ENCODE measurements at places on chromosomes 16 and 17. TPM values are rescaled to one million over a fixed set of nuclear protein-coding genes. Genes with fewer than 3 reads are reported as not detected.

The AOC2 gene
- total RNA-seq: 1.7 TPM

The ORC6 gene
- 1.8 TPM for total RNA-seq

The ANKRD40CL gene
- not detected for total RNA-seq

GRCh38 chr16:56199164-56199563 lies 7.9 kb downstream of the GNAO1 start:
- no peaks in the 10 kb centered on the region for H3K27me3 ChIP-seq
- no peak for DNase-seq
- H3K4me1 ChIP-seq: peaks cover 5% of the 10 kb centered on the region
- H3K27ac ChIP-seq: no peak overlapping the region
- no peaks in the 10 kb centered on the region for H3K36me3 ChIP-seq

- H3K4me3 ChIP-seq: no peak overlapping the region
- H3K36me3 ChIP-seq: no peaks in the 10 kb centered on the region
Measured at GRCh38 chr17:76197911-76198310, 42.4 kb downstream of the RNF157 start.

DNA sequence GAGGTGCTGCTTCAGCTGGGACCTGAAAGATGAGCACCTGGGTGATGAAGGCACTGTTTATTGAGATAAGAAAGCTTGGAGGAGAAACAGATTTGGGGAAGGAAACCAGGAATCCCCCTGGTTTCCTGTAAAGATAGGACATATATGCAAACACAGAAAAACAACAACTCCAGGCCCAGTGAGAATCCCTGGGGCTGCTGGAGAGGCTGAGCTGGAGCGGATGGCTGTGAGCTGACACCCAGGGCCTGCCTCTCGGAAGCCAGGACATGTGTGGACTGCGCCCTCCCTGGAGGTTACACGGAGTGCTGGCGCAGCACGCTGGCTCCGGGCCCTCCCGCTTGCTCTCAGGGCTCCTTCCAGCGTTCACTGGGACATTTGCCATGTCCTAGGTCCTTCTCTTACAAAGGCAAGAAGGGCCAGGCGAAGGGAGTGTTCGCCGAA lies 57.5 kb downstream of the CYB5B start:
- H3K27me3 ChIP-seq: no peaks in the 10 kb centered on the region
- no peaks in the 10 kb centered on the region for H3K36me3 ChIP-seq
- peak overlapping the region; percentile 95 for H3K27ac ChIP-seq

GRCh38 chr16:87133112-87133850 lies 183.9 kb downstream of the C16orf95 start:
- no peaks in the 10 kb centered on the region for H3K4me1 ChIP-seq
- DNase-seq: no peak
- H3K27me3 ChIP-seq: no peaks in the 10 kb centered on the region
- no peak overlapping the region for H3K4me3 ChIP-seq
- H3K36me3 ChIP-seq: no peaks in the 10 kb centered on the region
- no peak overlapping the region for H3K27ac ChIP-seq

The KRTAP4-4 gene
- total RNA-seq: not detected

DNA sequence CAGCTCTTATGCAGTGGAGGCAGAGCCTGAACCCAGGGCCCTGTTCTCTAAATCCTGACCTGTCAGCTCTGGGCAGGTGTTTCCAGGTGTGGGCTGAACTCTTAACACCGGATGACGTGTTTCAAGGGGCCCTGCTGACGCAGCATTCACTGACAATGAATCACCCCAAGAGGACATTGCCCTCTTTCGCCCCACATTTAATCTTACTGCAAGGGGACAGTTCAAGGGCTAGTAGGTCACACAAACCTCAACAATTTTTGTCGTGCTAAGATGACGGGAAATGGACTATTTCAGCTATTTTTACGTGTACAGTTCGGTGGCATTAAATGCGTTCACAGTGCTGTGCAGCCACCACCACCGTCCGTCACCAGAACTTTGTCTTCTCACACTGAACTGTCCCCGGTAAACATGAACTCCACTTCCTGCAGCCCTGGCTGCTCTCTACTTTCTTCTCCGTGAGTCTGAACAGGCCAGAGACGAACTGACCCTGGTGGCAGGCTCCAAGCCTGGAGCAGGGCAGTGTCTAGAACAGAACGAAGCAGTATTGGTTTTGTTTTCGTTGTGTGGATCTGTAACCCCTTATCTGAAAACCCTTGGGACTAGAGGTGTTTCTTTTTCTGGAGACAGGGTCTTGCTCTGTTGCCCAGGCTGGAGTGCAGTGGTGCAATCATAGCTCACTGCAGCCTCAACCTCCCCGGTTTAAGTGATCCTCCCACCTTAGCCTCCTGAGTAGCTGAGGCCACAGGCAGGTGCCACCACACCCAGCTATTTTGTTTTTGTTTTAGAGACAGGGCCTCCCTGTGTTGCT lies 88.4 kb upstream of the CIBAR2 start:
- H3K27ac ChIP-seq: no peak overlapping the region
- H3K4me3 ChIP-seq: no peak overlapping the region
- H3K27me3 ChIP-seq: no peaks in the 10 kb centered on the region

DNA sequence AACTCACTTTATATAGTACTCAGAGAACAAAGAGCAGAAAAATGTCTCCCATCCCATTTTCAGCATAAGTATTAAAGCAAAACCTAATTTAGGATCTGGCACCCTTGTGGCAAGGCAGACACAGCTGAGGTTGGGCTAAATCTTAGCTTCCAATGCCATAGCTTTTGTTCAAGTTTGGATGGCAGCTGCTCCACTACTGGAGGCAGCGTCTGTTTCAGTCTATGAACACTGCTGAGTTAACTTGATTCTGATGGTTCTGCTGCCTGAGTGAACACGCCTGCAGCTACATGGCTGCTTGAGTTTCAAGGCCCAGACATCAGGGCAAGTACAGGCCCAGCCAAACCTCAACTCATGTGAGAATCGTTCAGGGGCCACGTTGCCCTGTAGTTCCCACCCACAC lies 178.2 kb upstream of the RPH3AL start:
- H3K27me3 ChIP-seq: no peaks in the 10 kb centered on the region
- no peak overlapping the region for H3K4me3 ChIP-seq
- H3K4me1 ChIP-seq: no peaks in the 10 kb centered on the region
- H3K27ac ChIP-seq: no peak overlapping the region
- DNase-seq: no peak

- peak overlapping the region; percentile 89 for H3K27ac ChIP-seq
- no peaks in the 10 kb centered on the region for H3K27me3 ChIP-seq
- DNase-seq: peak; percentile 79
Measured at GRCh38 chr17:70168044-70168976, 1.0 kb upstream of the KCNJ2 start.

DNA sequence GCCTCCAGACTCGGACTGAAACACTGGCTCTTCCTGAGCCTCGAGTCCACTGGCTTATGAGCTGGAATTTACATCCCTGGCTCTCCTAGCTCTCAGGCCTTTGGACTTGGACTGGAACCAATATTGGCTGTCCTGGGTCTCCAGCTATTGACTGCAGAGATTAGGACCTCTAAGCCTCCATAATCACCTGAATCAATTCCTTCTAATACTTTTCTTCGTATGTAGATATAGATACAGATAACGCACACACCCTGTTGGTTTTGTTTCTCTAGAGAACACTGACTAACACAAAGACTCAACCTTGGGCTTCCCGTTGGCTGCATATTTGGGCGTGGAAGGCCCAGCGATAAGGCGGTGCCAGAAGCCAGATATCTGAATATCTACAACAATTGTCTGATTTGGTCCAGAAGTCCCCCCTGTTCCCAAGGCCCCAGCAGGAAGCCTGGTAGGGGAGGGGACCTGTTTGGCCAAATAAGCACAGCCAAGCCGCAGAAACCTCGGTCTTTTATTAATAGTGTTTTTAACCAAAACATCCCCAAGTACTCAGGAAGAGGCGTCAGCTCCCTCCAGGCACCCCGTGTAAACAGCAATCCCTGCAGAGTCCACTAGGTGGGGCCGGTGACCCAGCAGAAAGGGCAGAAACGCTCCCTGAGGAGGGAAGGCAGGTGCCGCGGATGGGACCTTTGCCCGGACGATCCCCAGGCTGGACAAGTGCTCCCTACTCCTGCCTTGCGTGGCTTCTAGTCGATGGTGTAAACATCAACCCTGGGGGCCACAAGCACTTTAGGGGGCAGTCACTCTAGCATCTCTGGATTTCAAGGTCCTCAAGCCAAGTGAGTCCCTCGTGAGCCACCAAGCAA lies 57.0 kb downstream of the ABR start:
- no peak overlapping the region for H3K27ac ChIP-seq
- no peaks in the 10 kb centered on the region for H3K36me3 ChIP-seq
- peak; percentile 74 for DNase-seq

The RGS11 gene
- 2.6 TPM for total RNA-seq

The KRT17 gene
- 0.56 TPM for total RNA-seq

DNA sequence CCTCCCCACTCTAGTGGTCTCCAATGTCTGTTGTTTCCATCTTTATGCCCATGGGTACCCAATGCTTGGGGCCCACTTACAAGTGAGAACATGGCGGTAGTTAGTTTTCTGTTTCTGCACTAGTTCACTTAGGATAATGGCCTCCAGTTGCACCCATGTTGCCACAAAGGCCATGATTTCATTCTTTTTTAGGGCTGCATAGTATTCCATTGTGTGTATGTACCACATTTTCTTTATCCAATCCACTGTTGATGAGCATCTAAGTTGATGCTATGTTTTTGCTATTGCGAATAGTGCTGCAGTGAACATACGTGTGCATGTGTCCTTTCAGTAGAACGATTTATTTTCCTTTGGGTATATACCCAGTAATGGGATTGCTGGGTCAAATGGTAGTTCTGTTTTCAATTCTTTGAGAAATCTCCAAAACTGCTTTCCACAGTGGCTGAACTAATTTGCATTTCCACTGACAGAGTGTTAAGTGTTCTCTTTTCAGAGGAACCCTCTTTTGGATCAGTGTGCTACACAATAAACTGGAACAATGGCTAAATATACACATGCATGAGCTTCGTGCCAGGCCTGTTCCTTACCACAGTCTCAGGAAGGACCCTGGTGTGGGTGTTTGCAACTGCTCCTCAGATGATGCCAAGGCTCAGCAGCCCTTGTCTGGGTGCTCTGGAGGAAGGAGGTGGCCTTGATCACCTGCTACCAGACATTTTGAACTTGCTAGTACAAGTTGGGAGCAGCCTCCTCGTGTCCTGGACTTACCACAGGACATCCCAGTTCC lies 34.4 kb downstream of the KNOP1 start:
- no peaks in the 10 kb centered on the region for H3K27me3 ChIP-seq
- H3K4me1 ChIP-seq: no peaks in the 10 kb centered on the region
- H3K4me3 ChIP-seq: no peak overlapping the region
- no peak for DNase-seq
- H3K36me3 ChIP-seq: peaks cover 16% of the 10 kb centered on the region

The ASPHD1 gene
- total RNA-seq: not detected

The CFAP52 gene
- total RNA-seq: not detected

The ATP2C2 gene
- total RNA-seq: 13.2 TPM

- H3K27ac ChIP-seq: no peak overlapping the region
- no peak overlapping the region for H3K4me3 ChIP-seq
- H3K27me3 ChIP-seq: no peaks in the 10 kb centered on the region
- no peaks in the 10 kb centered on the region for H3K4me1 ChIP-seq
Measured at GRCh38 chr17:81189670-81190530, 23.9 kb upstream of the AATK start.

GRCh38 chr16:27967169-27967568 lies 96.3 kb downstream of the GSG1L start:
- no peak overlapping the region for H3K4me3 ChIP-seq
- no peak for DNase-seq
- H3K27ac ChIP-seq: no peak overlapping the region

DNA sequence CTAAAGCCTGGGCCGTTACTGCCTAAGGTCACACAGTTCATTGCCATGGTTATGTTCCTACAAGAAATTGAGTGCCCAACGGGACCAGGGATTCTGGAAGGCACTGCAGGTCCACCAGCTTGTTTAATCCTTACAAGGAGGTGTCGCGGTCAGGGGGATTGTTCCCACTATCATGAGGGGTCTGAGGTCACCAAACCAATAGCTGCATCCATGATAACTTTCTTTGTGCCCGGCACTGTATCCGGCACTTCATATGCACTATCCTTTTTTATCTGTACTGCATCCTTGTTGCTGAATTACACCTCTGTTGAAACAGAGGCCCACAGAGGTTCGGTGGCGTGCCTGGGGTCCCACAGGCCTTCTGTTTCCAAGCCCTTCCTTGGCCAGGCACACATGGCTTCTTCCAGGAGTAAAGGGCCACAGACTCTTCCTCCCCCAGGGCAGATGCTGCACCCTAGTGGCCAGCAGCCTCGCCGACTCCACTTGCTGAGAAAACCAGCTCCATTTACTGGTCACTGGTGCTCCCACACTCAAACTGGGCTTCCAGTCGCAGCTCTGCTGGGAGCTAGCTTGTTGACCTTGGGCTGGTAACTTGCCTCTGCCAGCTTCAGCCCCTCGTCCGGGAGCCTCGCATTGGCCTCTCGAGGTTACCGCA lies 82.0 kb upstream of the PLCG2 start:
- peaks cover 27% of the 10 kb centered on the region for H3K4me1 ChIP-seq
- peak; percentile 47 for DNase-seq
- no peaks in the 10 kb centered on the region for H3K27me3 ChIP-seq
- no peak overlapping the region for H3K4me3 ChIP-seq
- H3K36me3 ChIP-seq: peaks cover 5% of the 10 kb centered on the region

The UTS2R gene
- 0.22 TPM for total RNA-seq

DNA sequence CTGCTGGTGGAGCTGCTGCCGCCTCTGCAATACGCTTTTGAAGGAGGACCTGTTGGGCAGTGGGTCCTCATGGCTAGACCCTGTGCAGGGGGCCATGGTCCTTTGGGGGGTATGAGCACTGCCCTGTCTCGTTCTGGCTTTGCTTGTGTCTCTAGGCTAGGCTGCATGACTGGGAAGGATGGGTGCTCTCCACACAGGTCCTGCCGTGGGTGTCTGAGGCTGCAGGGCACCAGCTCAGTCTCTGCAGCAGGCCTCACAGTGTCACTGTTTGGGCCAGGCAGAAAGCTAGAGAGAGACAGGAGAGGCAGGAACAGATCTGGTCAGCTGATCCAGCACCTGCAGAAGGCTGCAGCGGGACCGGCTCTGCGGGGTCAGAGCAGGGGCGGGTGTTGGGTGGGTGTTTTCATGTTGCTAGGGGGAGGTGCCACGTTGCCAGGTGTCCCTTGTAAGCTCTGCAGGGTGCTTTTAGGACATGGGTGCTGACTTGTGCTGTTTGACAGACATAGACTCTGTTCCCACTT lies 111.4 kb downstream of the SNX29 start:
- H3K27me3 ChIP-seq: no peaks in the 10 kb centered on the region
- no peak overlapping the region for H3K4me3 ChIP-seq
- no peak overlapping the region for H3K27ac ChIP-seq
- no peaks in the 10 kb centered on the region for H3K36me3 ChIP-seq
- peaks cover 24% of the 10 kb centered on the region for H3K4me1 ChIP-seq
- DNase-seq: peak; percentile 47

The ZSCAN10 gene
- not detected for total RNA-seq

GRCh38 chr16:84740596-84741116 lies 40.9 kb downstream of the USP10 start:
- H3K4me1 ChIP-seq: peaks cover 52% of the 10 kb centered on the region
- peak; percentile 20 for DNase-seq
- H3K36me3 ChIP-seq: no peaks in the 10 kb centered on the region
- no peaks in the 10 kb centered on the region for H3K27me3 ChIP-seq
- no peak overlapping the region for H3K4me3 ChIP-seq
- no peak overlapping the region for H3K27ac ChIP-seq

GRCh38 chr16:79597277-79598062 lies 3.1 kb downstream of the MAF start:
- peak overlapping the region; percentile 64 for H3K4me3 ChIP-seq
- H3K27ac ChIP-seq: peak overlapping the region; percentile 93
- no peaks in the 10 kb centered on the region for H3K36me3 ChIP-seq
- DNase-seq: no peak
